Right cardiac atrium (tissue), 5 donors: ENCODE measurements at places on chromosomes 7 and 10.

DNA sequence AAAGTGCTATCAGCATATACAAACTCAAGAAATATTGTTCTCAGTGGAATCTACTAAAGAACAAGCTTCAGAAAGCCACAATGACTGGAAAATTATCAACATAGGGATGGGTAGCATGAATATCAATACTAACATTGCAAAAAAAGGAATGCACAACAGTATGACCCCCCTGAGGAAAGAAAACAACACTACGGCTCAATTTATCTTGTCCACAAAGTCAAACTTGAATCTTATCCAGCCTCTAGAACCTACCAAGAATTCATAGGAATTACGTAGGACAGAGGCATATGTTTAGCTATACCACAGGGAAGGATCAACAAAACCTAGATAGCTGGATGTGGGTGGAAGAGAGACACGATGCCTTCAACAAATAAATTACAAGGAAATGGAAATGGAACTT is 54.6 kb downstream of the AGMO start:
- DNase-seq = no peak

DNA sequence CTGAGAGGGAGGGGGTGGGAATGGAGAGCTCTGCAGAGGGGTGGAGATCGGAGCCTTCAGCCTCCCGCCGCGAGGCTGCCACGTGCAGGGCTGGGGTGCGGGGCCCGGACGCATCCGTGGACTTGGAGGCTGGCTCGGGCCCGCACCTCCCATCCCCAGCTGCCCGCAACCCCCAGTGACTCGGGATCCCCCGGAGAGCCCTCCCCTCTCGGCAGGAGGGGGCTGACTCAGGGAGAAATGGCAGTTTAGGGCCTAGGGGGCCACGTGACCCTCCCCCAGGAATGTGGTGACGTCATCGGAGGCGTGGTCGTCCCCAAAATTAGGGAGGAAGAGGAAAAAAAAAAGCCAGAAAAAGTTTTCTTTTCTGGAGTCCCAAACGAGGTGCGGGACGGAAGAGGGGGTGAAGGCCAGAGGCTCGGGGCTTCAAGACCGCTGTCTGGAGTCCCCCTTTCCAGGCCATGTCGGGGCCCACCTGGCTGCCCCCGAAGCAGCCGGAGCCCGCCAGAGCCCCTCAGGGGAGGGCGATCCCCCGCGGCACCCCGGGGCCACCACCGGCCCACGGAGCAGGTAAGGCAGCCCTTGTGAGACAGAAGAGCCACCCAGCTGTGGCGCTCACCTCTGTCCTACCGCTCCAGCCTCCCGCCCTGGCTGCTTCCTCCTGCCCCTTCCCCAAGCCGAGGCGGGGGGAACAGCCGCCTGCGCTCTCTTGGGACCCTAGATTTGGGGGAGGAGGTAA is at the start of gene TRIP6:
Gene TRIP6 (plus strand): TSS at position 348 of the 736 bp plus-strand sequence. CDS start 111 bp downstream, at position 459.
- DNase-seq = peak; percentile 97

GRCh38 chr7:116626886-116627285 is 45.1 kb upstream of the MET start:
- DNase-seq = no peak

DNA sequence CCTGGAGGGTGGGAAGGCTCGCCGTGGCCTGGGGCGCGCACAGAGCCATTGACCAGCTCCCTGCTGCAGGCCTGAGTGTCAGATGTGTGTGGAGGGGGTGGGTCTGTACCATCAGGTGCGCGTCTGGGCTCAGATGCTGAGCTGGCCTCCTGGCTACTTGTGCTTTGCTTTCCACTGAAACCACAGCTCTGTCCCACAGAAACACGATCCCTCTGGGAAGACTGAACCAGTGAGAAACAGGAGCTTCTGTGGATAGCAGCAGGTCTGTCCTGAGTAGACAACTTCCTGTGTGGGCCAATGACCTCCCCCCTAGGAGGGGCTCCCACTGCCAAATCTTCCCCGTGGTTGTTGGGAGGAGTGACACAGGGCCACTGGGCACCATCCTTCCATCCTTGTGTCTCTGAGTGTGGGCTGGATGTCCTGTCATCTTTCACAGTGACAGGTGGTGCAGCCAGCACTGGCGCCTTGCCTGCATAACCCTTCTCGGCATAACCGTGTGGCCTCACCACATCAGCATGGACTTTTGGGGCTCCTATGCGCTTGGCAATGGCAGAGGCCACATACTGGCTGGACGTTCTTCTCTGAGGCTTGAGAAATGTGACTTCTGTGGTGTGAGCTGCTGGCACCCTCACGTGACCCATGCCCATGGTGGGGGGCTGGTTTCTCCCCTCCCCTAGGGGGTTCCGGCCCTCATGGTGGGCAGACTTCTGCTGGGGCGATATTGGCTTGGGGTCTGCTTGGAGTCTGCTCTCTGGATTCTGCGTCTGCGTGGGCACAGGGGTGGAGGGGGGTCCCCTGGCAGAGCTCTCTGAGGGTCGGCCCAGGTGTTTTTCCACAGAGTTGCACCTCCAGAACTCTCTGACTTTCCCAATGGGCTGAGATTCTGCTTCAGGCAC is 245.5 kb upstream of the GRB10 start:
- no peak for DNase-seq

GRCh38 chr7:118011652-118012051 is 138.4 kb upstream of the CTTNBP2 start:
- no peak for DNase-seq

- peak; percentile 29 for DNase-seq
These were observed 184.3 kb upstream of the ITGB1 start for GRCh38 chr10:33142295-33142694.

- DNase-seq = no peak
These were observed 4.2 kb downstream of the LIPF start for GRCh38 chr10:88668465-88668864.

- no peak for DNase-seq
These were observed 1.9 kb downstream of the BRAF start for GRCh38 chr7:140922741-140923345.
